Spleen (tissue), 13 donors: ENCODE measurements at places on chromosomes 3 and 15. TPM values are rescaled to one million over a fixed set of nuclear protein-coding genes. Genes with fewer than 3 reads are reported as not detected.

The DNASE1L3 gene
- polyA plus RNA-seq = 52.1 TPM

The CLRN1 gene
- polyA plus RNA-seq = not detected

The ANKRD63 gene
- not detected for polyA plus RNA-seq

DNA sequence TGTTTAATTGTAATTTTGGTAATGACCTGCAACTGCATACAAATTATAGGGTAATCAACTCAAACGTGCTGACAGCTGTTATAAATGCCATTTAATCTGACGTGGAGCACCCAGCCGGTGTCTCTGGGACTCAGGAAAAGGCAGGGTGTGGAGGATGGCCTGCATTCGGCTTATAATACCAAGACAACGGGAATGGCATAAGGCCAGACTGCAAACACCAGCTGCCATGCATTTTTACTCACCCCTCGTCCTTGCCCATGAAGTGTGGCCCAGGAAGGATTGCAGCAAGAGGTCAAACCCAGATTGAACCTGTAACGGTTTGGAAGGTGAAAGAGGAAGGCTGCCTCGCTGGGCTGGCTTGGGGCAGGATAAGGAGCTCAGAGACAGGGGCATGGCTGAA lies 96.4 kb downstream of the WNT7A start:
- no peak for DNase-seq

DNA sequence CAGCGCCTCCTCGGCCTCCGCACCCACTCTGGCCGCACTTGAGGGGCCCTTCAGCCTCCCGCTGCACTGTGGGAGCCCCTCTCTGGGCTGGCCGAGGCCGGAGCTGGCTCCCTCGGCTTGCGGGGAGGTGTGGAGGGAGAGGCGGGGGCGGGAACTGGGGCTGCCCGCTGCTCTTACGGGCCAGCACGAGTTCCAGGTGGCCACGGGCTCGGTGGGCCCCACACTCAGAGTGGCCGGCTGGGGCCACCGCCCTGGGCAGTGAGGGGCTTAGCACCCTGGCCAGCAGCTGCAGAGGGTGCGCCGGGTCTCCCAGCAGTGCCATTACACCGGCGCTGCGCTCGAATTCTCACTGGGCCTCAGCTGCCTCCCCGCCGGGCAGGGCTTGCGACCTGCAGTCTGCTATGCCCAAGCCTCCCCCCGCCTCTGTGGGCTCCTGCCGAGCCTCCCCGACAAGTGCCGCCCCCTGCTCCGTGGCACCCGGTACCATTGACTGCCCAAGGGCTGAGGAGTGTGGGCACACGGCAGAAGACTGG lies 167.1 kb upstream of the PLSCR5 start:
- peak; percentile 70 for DNase-seq

DNA sequence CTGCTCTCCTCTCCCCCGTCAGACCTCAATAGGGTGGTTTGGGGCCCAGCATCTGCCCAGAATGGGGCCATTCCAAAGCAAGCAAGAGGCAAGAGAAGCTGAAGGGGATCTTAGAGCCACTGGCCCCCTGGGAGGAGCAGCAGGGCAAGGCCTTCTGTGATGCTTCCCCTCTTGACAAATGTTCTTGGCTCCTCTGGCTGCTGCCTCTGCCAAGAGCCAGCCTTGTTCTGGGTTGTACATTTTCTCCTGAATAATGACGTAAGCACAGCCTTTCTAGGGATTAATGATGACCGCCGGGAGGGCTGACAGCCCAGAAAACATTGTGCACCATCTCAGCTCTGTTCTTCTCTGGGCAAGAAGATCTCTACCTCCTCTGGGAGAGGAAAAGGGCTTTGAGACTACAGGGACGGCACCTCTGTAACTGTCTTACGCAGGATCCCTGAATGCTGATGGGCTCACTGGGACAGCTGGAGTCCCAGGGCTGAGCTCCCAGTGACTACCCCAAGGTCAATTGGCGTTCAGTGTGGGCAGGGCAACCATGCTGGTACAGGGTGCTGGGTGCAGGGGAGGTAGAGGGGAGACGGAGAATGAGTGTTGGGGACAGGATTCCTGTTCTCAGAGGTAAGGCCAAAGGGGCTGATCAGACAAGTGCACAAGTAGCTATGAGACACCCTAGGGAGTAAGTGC lies 253.3 kb downstream of the FAM43A start:
- no peak for DNase-seq

The XCR1 gene
- 0.17 TPM for polyA plus RNA-seq
